ENCODE measurements at places on chromosomes 3 and 15.
A peak's percentile ranks its signal among the peaks of the same experiment; 100 is the strongest.

DNA sequence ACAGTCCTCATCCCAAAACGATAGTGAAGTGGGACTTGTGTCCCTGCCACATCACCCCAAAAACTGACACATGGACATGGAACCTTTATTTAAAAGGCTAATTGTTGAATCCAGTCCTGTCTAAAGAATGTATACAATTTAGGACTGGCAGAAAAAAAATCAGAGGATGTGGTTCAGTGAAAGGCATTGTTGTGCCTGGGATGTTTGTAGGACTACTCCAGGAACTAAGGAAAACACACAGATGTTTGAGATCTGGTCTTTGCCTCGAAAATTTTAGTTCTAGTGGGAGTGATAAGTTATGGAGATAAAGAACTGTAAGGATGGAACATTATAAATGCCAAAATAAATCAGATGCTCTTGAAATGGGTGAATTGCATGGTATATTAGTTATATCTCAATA is 27.2 kb downstream of the VGLL4 start:
- DNase-seq, result no peak

DNA sequence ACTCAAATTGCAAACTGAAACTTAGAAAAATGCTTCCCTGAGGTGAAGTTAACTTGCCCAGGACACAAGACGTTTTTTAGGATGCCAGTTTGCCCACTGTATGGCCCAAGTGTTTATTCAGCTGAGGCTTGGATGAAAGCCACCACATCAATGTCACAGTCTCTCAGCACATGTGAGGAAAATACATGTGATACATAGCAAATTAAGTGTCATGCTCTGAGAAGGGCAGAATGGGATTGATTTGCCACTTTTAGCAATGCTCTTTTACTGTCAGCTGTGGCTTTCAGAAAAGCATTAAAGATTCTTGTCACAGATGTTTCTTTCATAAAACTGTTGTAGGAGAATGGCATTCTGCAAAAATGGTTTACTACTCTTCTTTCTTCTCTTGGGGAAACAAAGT is 165.5 kb downstream of the ZIC1 start:
- no peak for DNase-seq

DNA sequence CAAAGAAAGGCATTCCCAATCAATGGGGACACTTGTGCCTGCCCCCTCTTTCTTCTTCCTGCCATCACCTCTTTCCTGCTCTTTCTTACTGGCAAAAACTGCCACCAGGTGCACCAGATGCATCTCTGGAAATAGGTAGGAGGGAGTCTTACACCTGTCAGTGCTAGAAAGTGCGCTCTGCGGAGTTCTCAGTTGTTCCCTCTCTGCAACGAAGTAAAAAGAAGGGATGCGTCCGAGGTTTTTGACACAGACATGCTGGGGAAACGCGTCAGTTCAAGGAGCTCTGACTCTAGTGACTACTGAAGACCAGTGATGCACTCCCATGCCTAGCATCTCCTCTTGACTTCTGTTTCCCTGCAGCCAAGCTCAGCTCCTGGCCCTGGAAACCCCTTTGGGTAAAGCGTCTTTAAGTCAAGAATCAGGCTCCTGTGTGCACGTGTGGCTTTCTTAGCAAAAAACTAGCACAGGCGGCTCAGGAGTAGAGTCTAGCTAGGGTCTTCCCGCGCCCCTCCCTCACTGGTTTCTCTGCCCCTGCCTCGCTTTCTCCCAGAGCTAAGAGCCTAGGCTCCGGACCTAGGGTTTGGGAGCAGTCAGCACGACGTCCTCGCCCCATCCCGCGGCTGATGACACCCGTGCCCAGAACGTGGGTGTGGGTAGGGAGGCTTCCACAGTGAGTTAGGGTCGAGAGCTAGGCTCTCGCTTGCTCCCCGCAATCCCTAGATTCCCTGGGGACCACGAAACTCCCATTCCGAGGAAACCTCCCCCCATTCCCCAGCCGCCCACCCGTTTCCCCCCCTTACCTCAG is 564 bp upstream of the GRM7 start:
- no peak for DNase-seq

DNA sequence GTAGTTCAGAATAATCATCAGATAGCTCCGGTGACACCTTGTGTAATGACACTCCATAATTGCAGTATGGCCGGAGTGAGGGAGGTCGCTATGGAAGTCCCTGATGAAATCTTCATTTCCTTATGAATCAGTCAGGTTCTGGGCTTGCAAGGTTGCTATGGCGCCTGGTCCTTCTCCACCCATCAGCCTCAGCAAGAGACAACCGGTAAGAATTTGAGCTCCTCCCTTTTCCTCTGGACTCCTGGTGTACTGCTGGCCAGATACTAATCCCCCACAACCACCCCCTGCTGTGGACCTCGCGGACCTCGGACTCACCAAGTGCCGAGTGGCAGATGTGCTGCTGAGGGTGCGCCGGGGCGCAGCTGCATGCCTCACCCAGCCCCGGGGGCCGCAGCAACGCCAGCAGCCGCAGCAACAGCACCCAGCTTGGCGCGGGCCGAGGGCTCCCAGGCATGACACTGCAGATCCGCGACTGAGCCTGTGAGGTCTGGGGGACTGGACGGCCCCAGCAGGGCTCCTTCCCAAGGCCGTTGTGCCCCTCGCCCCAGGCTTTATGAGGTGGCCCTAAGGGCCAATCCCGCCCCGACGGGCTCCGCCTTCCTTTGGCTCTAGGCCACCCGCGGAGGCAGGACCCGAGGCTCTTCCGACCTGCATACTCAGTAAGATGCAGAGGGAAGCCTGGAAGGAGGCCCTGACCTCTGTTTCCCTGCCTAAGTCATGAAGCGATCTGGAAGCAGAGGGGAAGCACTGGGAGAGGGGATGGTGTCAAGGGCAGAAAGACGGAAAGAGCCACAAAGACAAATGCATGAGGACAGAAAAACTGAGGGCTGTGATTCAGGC is at the start of gene TIMP4:
Gene TIMP4, minus strand, starts transcription at position 526 of the 840 bp plus-strand sequence. Its CDS starts 72 bp downstream, at position 454.
- DNase-seq, result peak; percentile 37

GRCh38 chr15:47820747-47821319 is 103.5 kb downstream of the SEMA6D start:
- DNase-seq, result peak; percentile 12

DNA sequence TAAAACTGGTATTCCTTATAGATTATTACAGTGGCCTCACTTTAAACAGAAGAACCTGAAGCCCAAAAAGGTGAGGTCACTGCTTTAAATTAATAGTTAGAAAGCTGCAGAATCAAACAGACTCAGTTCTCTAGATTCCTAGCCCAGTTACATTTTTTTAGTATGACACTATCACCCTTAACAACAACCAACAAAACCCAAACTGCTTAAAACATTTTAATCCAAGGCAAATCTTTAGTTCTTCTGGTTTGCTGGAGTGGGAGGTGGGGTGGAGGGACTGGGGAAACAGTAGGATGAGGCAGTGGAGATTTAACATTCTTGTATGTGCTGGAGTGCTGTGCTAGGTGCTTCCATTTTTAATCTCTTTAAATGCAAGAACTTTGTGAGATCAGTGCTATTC is 631.6 kb upstream of the KCNMB2 start:
- DNase-seq, result peak; percentile 56

GRCh38 chr15:69119001-69119400 is 41.4 kb upstream of the GLCE start:
- DNase-seq, result no peak

DNA sequence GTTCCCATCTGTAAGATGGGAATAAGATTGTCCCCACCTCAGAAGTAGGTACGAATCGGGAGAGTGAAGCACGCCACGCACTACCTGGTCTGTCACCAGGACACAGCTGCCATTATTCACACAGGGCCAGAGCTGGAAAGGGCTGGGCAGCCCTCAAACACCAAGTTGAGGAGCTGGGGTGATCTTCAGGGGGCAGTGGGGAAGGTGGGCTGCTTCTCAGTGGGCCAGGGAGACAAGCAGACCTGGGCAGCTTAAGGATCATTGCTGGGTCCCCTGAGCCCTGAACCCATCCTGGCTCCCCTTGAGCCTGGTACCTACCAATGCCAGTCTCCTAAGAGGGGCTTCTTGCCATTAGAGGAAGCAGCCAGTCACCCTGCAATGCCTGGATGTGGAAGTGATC is 82.1 kb downstream of the SMAD6 start:
- no peak for DNase-seq

DNA sequence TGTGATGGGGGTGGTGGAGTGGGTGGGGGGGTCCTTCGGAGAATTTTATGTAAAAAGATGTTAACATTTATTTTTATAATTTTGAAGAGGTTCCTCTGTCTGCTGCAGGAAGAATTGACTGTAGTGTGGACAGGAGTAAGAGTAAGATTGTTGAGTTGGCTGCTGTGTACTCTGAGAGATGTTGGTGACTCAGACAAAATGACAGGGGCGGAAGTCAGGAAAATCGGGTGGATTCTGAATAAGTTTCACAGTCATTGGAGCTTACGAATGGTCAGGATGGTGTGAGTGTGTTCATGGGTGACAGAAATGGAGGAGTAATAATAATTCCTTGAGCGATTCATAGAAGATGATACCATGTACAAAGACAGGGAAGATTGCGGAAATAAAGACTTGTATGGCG is 420.0 kb downstream of the ROBO2 start:
- no peak for DNase-seq

DNA sequence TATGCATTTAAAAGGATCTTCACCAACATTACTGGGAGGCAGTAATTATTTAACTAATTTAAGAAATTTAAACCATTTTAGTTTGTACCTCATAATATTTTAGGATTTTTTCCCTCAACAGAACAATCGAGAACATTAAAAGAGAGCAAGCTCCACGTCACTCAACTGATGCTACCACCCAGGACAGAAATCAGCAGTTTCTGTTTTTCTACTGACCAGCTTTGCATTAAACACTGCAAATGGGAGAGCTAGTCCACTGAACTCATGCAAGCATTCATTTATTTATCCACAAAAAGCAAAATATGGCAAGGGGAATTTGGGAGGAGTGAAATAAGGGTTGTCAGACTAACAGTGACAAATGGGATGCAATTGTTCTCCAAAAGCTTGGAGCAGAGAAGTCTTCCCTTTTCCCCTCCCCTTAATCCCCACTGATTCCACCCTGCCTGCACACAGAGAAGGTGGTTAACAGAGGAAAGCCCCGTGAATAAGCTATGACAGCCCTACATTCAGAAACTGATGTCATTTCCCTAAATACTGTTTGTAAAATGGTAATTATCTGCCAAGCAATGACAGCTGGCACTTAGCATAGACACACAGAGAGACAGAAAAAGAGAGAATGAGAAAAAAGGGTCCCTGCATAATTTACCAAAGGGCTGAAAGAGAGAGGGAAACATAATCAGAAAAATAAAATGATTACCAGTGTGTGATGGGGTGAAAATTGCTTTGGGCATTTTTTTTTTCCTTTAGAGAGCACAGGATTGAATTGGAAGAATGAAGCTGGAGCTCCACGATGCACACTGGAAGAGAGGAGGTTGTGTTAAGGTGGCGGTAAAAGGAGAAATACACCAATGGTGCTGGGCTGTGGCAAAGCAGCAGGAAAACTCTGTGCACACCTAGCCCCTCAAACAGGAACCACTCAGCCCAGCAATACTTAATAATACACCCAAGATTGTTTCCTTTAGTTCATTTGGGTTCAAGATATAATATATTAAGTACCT is 777.4 kb downstream of the TUSC7 start:
- no peak for DNase-seq

- DNase-seq, result no peak
Measured at GRCh38 chr3:145013931-145014330, 1042.3 kb downstream of the DIPK2A start.

DNA sequence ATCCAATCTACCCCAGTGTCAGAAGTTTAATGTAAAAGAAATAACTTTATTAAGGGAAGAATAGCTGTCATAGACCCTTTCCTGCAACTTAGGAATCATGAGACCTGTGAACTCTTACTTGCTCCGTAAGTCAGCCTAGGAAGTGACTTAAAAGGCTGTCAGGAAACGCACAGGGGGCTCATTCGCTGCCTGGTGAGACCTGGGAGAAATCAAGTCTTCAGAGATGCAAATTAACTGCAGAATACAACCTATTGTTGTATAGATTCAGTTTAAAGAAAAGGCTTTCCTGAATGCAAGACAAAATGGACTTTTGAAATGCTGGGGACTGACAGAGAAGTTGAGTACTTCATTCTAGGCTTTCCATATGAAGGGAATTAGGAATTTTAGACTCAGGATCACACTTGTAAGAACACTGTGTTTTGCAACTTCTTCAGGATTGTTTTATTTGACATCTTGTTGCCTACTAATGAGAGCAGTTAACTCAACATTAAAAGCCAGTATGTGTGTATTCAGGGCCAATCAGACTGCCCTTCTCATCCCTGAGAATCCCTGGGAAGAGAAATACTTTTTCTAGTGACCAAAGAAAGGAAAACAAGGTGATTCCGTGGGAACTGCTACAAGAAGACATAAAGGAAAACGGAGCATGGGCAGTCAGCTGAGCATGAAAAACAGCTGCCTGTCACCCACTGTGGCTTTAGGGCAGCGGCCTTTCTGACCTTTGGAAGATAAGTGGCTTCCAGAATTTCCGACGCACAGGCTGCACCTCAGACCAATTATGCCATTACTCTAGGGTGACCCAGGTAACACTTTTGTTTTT is 18.5 kb upstream of the DPPA4 start:
- DNase-seq, result no peak

DNA sequence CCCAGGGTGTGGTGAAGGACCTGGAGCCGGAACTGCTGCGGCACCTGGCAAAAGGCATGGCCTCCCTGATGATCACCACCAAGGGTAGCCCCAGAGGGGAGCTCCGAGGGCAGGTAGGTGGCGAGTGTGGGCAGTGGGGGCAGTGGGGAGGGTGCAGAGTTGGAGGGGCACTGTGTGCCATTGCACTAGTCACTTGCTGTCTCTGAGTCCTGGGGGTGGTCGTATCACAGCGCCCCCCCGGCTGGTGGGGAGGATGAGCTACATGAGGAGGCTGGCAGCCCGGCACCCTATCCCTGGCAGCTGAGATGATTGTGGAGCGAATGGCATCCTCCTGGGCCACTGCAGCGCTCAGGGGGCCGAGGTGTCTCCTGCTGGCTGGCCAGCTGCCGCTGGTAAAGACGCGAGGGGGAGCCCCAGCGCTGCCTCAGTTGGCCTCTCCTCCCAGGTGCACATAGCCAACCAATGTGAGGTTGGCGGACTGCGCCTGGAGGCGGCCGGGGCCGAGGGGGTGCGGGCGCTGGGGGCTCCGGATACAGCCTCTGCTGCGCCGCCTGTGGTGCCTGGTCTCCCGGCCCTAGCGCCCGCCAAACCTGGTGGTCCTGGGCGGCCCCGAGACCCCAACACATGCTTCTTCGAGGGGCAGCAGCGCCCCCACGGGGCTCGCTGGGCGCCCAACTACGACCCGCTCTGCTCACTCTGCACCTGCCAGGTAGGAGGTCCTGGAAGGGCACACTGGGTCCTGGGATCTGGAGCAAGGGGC is 6.4 kb downstream of the CHRD start:
- DNase-seq, result no peak

- DNase-seq, result no peak
Measured at GRCh38 chr3:162641907-162642306, 1145.3 kb downstream of the OTOL1 start.

DNA sequence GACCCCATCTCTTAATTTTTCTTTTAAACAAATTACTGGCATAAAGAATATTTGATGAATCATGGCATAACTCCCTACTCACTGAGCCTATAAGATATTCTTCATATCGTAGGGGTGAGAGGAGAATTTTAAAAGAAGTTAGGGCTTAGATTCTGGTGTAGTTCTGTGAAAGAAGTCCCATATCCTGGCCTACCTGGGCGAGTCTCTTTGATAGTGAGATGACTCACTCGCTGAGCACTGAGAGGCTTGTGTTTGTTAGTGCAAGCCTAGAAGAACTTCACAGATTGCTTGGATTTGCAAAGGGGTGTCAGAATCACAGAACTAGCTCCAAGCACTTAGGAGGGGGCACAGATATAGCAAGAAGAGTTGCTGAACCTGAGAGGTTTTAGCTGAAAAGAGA is 133.8 kb upstream of the TMC3 start:
- no peak for DNase-seq

All from hepatic stellate cell (primary cell).